ENCODE measurements at places on chromosomes 2 and 18.

- DNase-seq: no peak
Measured at GRCh38 chr2:157404363-157404762, 39.5 kb downstream of the CYTIP start.

GRCh38 chr2:16526193-16526592 is 139.4 kb downstream of the CYRIA start:
- no peak for DNase-seq

DNA sequence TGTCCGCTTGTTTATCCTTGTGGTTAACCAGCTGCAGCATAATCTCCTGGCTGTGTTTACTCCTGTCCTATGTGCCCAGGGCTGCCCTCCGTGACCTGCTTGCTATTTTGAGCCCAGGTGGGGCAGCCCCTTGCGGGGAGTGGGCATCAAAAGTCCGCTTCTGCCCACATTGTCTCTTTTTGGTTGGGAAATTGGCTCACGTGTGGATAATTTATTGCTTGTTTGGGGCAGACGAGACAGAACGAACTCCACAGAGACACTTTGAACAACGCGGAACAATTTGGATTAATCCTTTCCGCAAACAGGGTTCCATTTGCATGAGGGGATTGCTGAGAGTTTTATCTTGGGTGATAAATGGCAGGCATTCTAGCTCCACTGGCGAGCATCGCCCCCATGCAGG is 8.1 kb upstream of the CXCR4 start:
- no peak for DNase-seq

DNA sequence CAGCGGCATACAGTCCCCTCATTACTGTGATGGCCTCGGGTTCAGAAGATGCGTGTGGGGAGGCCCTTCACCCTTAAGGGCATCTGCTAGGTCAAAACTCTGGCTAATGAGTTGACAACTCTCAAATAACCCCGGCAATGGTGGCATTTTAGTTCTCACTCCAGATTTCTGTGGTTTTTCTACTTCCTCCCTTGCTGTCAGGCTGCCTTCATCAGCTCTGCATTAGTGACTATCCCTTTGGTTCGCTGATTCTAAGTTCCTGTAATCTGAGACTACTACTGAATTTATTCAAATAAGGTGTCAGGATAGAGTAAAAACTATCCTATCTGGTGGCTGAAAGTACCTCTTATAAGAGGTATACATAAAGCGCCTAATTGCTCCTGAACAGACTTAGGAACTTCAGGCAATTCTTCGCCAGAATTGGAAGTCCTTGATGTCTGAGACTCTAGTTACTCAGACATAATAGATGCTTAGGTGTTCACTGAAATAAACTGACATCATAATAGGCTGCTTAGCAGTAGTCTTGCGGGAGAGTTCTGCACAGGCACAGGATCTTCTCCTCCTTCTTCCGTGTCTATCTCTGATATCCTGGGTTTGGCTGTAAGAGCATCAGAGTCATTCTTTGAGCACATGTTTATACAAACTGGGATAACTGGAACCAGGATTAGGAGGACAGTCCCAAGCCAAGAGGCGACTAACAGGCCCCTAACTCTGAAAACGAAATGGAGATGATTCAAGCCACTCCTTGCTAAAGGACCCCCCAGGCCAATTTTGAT is 194.5 kb downstream of the DNER start:
- DNase-seq: no peak

DNA sequence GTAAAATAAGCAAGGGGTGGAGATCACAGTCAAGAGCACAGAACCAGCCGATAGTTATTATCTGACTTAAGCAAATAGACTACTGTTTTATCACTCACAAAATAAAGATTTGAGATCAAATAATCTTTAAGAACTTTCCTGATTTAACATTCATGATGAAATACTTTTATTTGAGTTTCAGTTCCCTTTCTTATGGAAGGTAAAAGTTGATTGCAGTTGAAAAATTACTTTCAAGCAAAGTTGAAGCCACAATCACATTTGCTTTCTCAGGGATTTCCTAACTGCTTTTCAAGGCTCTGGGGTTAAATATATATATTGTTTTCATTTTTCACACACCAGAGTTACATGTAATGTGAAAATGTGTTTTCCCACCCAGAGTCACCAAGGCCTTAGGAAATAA is 599.5 kb downstream of the KCNJ3 start:
- no peak for DNase-seq

DNA sequence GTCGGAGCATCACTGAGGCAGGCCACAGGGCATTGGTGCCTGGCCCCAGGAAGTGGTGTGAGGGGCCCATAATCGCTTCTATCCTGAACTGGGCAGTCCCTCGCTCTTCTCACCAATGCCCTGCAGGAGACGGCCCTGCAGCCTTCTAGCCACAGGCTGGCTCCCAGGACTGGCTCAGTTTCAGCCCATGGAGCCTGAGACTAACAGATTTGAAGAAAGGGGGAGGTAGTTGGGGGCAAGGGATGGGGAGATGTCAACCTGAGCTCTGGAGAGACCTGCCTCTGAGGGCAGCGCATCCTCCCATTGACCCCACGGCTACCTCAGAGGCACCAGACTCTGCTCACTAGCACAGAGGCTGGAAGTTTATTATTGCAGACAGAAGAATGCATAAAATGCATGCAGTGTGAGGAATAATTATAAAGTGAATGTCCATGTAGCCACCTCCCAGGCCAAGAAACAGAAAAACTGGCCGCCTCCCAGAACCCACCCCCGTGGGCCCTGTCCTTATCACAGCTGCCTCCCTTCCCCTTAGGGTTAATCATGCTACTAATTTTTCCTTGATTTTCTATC is 1.4 kb downstream of the TOGARAM2 start:
- no peak for DNase-seq

GRCh38 chr2:222241128-222241870 is 57.5 kb downstream of the PAX3 start:
- no peak for DNase-seq

DNA sequence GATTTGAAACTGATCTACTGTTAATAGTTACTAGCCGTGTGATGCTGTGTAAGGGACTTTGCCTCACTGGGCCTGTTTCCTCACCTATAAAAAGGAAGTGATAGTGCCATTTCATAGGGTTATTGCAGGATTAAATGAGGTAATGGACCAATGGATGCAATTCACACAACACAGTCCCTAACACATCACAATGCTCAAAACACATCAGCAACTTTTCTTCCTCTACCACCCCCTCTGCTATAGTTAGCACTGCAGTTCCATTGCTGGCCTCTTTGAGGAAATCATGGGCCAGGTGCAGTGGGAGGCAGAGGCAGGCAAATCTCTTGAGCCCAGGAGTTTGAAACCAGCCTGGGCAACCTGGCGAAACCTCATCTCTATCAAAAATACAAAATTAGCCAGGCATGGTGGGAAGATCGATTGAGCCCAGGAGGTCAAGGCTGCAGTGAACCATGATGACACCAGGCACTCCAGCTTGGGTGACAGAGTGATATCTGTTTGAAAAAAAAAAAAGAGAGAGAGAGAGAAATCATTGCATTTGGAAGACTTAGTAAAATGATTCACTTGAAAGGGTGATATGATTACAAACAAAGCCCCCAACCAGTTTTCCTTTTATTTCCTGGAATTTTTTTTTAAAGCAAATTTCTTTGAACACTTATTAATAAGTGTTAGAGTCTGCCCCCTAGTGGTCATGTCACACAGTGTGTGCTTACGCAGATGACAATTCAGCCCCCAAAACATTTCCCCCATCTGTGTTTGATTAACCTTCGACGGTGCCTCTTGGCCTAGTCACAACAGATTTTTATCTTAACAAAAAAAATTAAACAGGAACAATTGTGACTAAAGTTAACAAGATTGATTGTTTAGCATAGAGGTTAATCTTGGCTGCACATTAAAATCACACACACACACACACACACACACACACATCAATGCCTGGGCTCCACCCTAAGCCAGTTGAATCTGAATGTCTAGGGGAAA is 88.6 kb upstream of the BCL11A start:
- DNase-seq: peak; percentile 7

DNA sequence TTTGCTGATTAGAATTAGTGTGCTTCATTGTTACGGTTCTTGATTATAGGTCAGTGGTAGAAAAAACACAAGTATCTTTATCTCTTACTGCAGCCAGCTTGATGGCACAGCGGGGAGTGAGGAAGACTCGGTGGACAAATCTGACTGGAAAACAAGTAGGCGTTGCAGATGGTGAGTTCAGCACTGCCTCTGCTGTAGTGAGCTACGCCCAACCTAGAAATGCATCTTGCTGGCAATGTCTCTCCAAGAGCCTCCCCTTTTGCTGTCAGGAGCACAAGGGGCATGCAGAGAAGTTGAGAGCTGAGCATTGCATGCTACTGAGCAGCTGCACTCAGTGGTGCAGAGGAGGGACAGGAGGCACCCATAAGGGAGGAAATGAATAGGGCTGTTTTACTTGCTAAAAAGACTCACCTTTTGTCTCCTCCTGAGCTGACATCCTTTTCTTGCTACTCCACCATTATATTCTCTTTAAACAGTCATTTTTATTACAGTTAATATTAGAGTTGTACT is 977.3 kb upstream of the ACVR2A start:
- no peak for DNase-seq

DNA sequence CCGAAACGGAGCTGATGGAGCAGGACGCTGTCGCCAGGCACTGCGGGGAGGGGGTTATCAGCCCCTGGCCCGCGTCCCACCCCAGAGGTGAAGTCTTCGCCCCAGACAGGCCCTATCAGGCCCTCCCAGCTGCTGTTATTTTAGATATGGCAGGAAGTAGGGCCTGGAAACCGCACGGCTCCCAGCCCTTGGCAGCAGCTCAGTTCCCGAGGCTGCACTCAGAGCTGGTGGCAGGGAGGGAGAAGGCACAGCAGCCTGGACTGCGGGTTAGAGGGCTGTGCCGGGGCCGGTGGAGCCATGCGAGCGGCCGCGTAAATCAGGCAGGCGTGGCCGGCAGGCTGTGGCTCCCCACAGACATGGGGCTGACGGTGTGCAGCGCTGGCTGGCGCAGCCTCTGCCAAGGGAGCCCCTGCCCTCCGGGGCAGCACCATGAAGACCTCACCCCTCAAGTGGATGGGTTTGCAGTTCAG is 111.4 kb downstream of the NFATC1 start:
- DNase-seq: peak; percentile 46

- no peak for DNase-seq
Measured at GRCh38 chr2:36337354-36337753, 18.2 kb upstream of the CRIM1 start.

GRCh38 chr2:129859175-129859574 is 120.3 kb upstream of the RAB6C start:
- no peak for DNase-seq

- DNase-seq: no peak
Measured at GRCh38 chr2:203960811-203961210, 24.2 kb downstream of the ICOS start.

- DNase-seq: no peak
Measured at GRCh38 chr18:50277942-50278341, 3.4 kb downstream of the MBD1 start.

DNA sequence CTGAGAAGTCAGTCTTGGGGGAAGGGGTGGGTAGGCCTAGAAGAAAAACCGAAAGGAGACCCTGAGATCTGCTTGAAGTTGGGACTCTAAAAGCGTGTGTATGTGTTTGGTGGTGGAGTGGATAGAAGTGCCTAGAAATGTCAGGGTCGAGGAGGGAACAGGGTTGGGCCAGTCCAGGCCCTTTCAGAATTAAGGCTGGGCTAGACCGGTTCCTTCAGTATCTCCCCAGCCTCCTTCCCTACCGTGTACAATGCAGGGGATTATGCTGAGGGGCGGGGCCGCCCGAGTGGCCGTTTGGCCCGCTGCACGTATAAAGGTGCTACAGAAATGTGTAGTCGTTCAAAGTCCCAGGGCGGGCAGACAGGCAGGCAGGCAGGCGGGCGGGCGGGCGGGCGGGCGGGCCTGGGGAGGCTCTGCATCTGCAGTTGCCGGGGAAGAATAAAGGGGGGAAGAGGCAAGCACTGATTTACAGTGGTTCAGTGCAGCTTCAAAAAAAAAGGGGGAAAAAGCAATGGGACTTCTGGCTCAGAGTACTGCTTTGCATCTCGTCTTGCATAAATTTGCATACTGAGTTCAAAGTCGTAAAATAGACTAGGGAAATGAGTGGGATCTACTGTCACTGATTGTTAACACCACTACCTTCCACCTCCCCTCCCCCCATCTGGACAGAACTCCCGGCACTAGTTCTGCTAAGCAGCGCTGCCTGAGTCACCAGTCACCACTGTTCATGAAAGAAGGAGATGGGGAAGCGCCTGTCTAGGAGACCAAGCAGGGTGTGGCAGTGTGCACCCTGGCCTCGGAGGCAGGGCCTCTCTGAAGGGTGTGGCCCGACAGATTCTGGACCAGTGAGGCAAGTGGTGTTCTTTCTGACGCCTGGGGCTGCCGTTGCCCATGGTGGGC is 3.6 kb downstream of the IGFBP2 start:
- DNase-seq: peak; percentile 52

DNA sequence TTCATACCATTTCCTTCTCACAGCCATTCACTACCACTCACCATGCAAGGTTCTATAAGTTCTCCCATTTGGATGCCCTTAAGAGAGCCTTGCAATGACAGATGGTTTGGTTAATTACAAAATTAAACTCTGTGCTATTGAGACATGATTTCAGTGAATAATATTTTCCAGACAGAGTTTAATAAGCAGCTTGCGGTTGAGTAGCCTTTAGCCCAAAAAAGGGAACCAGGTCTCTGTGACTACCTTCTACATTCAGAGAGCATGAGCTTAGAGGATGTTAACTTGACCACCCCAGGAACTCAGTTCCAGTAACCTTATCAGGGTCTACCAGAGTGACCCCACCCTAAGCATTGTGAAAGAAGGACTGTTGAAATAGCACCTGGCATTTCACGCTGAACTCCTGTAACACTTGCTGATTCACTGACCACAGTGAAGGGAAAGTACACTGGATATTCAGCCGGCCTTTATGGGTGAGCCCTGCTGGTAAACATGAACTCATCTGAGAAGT is 1173.1 kb upstream of the ZEB2 start:
- DNase-seq: no peak

DNA sequence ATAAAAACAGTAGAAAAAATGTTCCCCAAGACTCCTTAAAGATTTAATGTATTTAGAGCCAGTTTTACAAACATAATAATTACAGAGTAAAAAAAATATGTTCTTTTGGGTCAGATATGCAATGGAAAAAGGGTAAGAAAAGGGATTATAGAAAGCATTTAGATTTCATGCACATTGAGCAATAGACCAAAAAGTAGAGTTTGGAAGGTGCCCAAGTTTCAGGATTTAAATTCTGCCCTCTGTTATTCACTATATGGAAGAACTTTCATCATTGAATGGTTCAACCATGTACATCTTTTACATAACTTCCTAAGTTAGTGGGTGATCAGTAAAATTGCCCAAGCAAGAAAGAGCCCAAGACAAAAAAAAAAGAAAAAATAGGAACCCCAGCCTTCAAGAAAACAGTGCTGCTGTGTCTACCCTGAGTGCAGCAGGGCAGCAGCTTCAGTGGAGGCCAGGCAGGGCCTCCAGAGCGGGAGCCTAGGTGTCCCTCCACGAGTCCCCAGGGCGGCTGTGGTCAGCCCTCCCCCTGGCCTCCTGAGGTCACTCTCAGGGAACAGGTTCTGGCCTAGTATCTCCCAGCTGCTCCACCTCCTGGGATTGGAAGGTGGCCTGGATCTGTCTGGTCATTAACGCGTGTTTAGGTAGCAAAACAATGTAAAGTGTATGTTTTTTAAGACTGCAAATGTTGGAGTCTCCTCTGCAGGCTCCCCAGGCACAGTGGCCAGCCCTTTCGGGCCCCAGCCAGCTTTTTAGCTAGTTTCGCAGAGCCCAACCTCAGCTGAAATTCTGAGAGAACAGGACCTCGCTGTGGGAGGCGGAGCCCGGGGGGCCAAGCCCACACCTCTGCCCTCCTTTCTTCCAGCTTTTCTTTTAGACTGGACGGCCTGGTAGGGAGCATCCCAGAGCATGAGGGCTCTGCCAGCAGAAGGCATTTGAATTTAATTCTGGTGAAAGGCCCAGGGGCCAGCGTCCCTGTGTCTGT is 77.3 kb downstream of the TEX51 start:
- DNase-seq: no peak

GRCh38 chr18:59640721-59641120 is 56.5 kb downstream of the CCBE1 start:
- no peak for DNase-seq

Measured in prostate gland (tissue), 2 donors.